ENCODE measurements at places on chromosomes 1 and 21. TPM values are rescaled to one million over a fixed set of nuclear protein-coding genes. Genes with fewer than 3 reads are reported as not detected.

RSBN1 gene
- 10.8 TPM for total RNA-seq

NEGR1 gene
- 5.6 TPM for total RNA-seq

TMEM52 gene
- not detected for total RNA-seq

IPP gene
- 10.5 TPM for total RNA-seq

CTTNBP2NL gene
- 10.0 TPM for total RNA-seq

CTSE gene
- total RNA-seq: not detected

Measured in cardiac ventricle fibroblast (primary cell).